ENCODE measurements at places on chromosomes 5 and 9.

GRCh38 chr9:127866535-127866934, 10.9 kb downstream of the AK1 start:
- no peak for DNase-seq

DNA sequence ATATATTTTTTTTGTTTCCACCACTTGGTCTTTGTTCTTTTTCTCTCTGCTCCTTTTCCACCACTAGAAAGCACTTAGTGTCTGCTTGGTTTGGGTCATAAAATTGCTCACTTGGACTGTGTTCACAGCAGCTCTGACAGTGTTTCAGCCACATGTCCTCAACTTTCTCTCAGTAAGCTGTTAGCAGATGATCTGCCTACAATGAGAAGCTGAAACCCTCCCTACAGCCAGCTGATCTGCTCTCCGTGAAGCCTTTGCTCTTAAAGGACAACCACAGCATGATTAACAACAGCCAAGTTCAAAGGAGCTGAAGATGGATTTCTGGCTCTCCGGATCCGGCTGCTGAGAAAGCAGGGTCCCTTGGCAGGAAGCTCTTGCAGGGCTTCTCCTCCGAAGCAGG, 31.6 kb downstream of the PRLR start:
- DNase-seq = no peak

GRCh38 chr9:125690679-125691078, 16.3 kb downstream of the MAPKAP1 start:
- DNase-seq = no peak

- no peak for DNase-seq
These were observed 1.3 kb downstream of the SLC2A8 start for GRCh38 chr9:127398275-127398647.

GRCh38 chr5:86997516-86997915, 270.2 kb upstream of the RASA1 start:
- no peak for DNase-seq

DNA sequence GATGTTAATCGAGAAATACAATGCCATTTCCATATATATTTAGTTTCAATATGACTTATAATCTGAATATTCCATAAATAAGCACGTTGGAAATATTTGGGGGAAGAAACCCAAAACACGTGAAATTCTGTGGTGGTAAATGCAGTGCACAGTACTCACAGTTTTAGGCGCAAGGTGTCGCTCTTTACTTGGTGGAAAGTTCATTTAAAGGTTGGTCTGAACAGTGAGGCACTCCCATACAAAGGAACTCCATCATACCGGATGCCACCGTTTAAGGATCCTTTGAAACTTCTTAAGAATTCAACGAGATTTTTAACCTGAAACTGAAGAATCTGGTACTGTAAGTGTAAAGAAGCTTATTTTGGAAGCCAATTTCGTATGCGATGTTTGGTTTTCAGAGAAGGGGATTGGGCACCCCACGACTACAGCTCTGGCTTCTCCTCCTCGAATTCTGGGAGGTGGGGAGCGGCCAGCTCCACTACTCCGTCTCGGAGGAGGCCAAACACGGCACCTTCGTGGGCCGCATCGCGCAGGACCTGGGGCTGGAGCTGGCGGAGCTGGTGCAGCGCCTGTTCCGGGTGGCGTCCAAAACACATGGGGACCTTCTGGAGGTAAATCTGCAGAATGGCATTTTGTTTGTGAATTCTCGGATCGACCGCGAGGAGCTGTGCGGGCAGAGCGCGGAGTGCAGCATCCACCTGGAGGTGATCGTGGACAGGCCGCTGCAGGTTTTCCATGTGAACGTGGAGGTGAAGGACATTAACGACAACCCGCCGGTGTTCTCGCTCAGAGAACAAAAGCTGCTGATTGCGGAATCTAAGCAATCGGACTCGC, at the start of gene PCDHA11:
Gene PCDHA11, plus strand, starts transcription at position 237 of the 834 bp plus-strand sequence. Its CDS starts 147 bp downstream, at position 384.
- no peak for DNase-seq

DNA sequence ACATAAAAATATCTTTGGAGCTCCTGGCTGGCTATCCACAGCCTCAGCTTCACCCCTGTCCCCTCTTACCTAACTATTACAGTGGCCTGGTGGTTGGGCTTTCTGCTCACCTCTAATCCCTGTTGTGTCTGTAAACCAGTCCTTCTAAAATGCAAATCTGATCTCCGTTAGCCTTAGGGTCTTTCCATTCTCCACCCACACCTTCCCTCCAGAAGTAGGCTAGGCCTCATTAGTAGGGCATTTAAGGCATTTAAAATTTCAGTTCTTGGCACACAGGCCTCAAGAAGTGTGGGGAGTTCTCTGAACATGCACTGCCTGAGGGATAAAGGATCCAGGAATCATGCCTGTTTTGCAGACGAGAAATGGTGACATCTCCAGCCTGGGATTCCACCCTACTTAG, 26.4 kb upstream of the STC2 start:
- no peak for DNase-seq

DNA sequence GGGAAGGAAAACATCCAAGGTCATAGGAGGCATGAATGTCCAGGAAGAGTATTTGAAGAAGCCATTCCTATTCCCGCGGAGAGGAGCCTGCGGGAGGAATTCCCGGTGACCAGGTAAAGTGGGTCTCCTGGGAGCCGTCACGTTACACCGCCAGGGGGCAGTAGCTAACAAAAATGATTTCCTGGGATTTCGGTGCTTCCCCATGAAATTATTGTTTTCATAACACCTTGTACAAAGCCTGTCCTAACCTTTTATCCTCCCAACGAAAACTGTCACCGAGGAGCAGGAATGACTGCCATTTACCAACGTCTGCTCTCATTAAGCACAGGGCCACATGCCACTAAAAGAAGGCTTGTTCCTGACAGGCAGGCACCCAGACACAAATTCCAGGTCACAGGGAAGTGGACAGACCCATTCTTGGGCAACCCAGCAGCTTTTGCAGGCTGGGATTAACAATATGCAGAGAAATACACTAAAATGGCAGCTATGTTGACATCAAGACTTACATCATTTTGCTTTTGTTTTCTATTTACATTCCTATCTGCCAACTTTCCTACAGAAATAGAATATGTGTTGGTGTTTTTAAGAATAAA, 41.2 kb upstream of the CTSL start:
- no peak for DNase-seq

DNA sequence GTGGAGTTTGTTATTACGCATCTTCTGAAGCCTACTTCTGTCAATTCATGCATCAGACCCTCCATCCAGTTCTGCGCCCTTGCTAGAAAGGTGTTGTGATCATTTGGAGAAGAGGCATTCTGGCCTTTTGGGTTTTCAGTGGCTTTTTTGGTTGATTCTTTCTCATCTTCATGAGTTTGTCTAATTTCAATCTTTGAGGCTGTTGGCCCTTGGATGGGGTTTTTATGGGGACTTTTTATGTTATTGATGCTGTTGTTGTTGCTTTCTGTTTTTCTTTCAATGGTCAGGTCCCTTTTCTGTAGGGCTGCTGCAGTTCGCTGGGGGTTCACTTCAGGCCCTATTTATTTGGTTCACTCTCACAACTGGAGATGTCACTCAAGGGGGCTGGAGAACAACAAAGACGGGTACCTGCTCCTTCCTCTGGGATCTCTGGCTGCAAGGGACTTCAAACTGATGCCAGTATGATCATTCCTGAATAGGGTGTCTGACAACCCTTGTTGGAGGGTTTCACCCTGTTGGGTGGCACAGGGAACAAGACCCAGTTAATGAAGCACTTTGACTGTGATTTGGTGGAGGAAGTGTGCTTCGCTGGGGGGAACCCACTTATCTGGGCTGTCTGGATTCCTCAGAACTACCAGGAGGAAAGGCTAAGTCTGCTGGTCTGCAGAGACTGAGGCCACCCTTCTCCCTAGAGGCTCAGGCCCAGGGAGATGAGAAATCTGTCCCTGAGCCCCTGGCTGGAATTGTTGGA, 226.7 kb upstream of the PTGER4 start:
- DNase-seq = no peak

DNA sequence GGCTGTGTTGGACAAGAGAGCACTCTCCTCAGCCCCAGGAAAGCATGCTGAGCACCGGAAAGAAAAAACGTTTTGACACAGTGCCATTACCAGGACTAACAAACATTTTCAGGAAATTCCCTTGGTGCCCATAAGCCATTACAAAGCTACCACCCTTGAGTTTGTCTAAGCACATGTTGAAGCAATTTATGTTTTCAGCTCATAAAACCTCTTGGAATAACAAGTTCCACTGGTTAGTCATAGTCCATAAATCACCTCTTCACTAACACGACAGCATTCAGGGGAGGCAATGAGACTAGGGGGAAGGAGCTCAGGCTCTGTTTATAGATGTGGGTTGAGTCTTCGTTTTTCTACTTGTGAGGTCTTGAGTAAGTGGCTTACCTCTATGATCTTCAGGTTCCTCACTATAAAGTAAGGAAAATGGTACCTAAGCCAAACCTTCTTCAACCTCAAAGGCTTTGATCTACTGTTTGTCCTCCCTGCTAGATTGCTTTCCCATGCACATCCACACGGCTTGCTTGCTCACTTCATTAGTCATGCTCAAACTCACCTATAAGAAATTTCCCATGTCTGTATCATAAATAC, 65.4 kb downstream of the DRD1 start:
- peak; percentile 65 for DNase-seq

- DNase-seq = no peak
These were observed 134.6 kb upstream of the HMHB1 start for GRCh38 chr5:143677403-143677802.

- no peak for DNase-seq
These were observed 225.7 kb downstream of the FRMD3 start for GRCh38 chr9:83312537-83312936.

- DNase-seq = no peak
These were observed 523.5 kb downstream of the CDH12 start for GRCh38 chr5:22329683-22330082.

DNA sequence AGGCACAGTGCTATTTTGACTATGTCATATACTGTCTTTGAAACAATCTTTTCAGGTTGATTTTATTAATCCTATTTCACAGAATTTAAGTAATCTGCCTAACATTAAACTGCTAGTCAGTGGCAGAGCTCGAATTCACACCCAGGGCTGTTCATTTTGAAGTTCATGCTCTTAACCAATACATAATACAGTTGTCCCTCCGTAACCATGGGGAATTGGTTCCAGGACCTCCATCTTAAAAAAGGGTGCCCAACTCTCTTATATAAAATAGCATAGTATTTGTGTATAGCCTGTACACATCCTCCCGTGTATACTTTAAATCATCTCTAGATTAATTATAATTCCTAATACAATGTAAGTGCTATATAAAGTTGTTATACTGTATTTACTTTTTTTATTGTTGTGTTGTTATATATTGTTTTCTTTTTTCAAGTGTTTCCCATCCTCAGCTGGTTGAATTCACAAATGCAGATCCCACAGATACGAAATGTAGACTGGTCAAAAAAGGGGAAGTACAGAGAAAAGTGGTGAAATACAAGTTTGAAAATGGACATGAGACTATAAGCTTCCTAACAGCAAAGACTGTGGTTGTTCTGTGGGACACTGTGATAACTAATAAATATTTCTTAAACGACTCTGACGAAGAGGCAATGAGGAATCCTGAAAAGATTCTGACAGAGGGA, 18.3 kb downstream of the RFX3 start:
- DNase-seq = no peak

DNA sequence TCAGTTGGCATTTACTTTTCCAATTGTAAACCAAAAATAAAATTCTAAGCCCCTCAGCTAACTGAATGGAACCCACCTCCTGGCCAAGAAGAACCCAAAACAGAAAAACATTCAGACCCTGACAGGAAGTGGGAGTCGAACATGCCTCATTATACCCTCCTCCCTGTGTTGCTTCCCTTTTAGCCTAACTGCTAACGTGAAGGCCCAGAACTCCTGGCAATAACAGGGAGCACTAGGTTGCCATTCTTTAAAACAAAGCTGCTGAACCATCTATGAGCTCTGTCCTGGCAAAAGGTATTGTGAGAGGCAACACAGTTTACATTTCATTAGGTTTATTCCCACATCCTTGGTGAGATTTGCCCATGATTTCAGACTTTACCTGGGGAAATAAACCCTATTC, 481.4 kb downstream of the CHSY3 start:
- DNase-seq = no peak

DNA sequence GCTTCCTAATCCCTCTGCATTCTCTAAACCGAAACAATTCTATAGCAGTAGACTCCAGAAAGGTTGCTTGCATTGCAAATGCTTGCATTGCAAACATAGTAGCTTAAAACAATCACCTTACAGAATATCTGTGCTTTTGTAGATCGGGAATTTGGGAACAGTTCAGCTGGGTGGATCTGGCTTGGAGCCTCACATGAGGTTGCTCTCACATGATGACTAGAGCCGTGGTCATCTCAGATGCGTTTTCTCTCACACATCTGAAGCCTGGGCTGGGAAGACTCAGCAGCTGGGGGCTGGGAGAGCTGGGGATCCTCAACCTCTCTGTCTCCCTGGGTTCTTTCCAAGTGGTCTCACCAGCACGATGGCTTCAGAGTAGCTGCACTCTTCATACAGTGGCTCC, 127.8 kb downstream of the MSX2 start:
- DNase-seq = no peak

GRCh38 chr9:70229579-70229978, 29.2 kb upstream of the SMC5 start:
- DNase-seq = no peak

DNA sequence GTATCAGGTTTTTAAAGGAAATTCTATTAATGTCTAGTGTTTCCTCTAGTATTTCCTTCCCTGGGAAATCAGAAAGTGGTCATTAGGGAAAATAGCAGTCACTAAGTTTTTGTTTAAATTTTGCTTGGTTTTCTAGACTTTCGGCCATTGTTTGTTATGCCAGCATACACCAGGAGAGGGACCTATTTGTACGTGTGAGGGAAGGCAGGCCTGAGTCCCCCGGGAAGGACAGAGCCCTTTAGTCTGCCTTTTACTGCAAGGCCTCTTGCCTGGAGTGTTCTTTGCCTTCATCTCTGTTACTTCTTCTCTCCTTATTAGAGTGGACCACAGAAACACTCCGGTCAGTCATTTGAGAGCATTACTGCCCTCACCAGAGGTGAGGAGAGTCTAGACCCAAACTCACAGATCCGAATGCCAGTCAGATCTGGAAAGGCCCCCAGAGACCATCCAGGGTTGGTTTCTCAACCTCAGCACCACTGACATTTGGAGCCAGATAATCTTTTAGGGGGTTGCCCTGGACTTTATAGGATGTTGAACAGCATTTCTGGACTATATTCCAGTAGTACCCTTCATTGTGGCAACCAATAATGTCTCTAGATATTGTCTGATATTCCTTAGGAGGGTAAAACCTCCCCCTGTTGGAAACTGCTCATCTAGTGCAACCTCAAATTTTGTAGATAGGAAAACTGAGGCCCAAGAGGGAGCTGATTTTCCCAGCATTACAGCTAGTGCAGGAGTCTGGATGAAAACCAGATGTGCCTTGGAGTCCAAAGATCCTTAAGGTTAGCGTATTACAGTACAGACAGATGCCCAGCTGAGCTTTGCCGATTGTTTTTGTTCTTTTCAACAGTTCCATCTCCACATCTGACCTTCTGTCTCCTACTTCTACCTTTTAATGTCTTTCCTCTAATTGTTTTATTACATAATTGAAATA, 93.0 kb upstream of the NIPAL4 start:
- no peak for DNase-seq

- no peak for DNase-seq
These were observed 2.7 kb upstream of the IRF1 start for GRCh38 chr5:132493241-132493640.
